ENCODE measurements at places on chromosomes 1 and 21. TPM values are rescaled to one million over a fixed set of nuclear protein-coding genes. Genes with fewer than 3 reads are reported as not detected.
A peak's percentile ranks its signal among the peaks of the same experiment; 100 is the strongest.

The NTRK1 gene
- 1.0 TPM for polyA plus RNA-seq

The GPR161 gene
- polyA plus RNA-seq = 13.6 TPM

The SPATA21 gene
- 0.29 TPM for polyA plus RNA-seq

The CELSR2 gene
- polyA plus RNA-seq = 4.9 TPM

The PRCC gene
- polyA plus RNA-seq = 49.5 TPM

The ANXA9 gene
- polyA plus RNA-seq = 0.95 TPM

The NUDT4B gene
- 4.4 TPM for polyA plus RNA-seq

The AMPD1 gene
- polyA plus RNA-seq = not detected

The MMP23B gene
- polyA plus RNA-seq = 35.7 TPM

- DNase-seq = no peak
Observed at GRCh38 chr1:114574365-114574764, 7.0 kb downstream of the BCAS2 start.

DNA sequence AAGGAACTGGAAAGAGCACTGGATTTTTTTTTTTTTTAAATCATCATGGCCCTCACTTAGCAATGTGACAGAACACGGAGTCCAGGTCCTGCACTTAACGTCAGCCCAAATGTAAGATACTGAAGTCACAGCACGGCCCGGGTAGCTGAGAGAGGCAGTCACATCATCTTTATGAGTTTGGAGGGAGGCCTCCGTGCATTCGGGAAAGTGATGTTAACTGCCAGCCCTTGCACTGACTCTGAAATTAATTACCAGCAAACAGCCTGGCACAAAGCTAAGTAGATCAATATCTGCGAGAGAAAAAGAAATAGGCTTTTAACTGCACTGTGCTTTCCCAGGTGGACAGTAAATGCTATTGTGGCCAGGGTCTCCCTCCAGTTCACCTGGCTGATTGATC is 109.5 kb upstream of the ADAR start:
- no peak for DNase-seq

DNA sequence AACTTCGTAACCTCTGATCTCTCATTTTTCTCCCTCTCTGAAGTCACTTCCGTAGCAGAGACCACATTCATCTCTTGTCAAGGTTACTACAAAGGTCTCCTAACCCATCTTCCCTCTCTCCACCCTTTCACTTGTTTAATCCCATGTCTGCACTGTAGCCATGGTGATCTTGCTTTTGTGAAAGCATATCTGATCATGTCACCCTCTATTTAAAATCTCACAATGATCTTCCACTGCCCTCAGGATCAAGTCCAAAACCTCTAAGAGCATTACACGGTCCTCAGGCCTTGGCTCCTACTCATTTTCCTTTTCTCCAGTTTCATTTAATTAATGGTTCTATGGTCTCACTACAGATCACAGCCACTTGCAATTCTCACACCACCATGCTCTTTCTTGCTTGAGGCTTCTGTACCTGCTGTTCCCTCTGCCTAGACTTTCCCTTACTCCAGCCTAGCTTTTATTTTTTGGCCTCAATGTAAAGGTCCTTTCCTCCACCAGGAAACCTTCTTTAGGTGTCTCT is 12.1 kb downstream of the ARHGEF11 start:
- DNase-seq = no peak

GRCh38 chr1:202018468-202019234 is 8.3 kb downstream of the ELF3 start:
- DNase-seq = peak; percentile 71

DNA sequence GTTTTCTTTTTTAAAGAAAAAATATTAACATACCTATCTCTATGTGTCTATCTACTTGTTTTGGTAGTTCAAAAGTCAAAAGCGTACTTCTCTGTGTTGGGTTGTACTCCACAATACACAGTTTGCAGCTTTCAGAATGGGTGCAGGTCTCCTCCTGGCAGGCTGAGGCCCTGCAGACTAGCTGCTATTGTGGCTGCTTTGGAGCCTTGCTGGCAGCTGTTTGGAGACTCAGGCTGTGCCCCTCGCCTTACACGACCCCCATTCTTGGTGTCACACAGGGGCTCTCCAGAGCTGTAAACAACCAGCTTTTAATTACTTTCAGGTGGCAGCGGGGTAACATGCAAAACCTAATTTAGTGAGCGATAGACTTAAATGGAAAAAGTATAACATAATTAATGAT is 160.4 kb downstream of the DSCAM start:
- no peak for DNase-seq

- DNase-seq = no peak
Observed at GRCh38 chr1:244350027-244350426, 101.7 kb downstream of the ADSS2 start.

DNA sequence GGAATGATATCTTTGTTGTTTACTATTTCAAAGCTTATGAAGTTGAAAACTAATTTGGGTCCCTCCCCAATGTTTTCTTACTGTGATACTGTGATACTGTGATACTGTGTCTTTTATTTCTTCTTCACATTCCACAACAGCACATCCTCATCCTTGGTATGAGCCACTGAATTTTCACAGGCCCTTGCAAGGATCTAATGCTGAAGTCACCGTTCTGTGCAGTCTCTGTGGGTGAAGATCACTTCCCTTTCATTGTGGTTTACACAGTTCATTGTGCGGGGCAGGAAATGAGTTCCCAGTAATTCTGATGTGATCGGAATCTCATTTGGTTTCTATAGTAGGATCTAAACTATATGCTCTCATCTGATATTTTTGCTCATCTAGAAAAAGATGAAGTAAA is 32.1 kb upstream of the PAXBP1 start:
- no peak for DNase-seq

GRCh38 chr1:16367968-16368890 is 1.2 kb downstream of the SZRD1 start:
- no peak for DNase-seq

- DNase-seq = no peak
Observed at GRCh38 chr1:159892944-159893343, 7.0 kb downstream of the CFAP45 start.

DNA sequence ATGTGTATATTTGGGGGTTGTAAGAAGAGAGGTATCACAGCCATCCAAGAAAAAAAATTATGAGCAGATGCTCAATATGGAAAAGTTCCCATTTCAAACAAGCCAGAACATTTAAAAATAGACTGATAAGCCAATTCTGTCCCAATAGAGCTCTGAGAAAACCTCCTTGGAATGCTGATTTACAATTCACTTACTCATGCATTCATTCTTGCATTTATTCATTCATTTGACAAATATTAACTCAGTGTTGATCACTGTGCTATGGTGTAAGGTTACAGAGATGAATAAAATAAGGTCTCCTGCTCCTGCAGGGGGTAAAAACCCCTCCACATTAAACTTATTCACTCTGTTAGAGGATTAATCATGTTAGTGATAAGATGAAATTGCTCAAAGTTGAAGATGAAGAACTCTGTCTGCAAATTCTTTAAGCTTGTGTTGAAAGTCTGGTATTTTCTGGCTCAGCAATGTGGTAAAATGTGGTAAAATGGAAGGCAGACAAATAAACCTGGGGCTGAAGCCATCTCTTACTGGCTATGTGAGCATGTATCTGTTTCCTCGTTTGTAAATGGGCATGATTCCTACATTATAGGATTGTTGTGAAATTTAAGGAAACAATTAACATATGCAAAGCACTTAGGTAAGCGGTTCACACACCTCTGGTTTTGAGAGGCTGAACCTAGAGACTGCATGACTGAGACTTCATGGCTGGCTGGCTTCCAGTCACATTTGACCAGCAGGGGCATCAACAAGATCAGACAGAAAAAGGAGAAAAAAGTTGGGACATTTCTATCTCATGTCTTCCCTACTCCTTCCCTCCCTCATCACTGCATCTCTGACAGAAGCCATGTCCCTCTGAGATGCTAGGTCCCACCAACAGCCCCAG is 45.0 kb upstream of the DAB1 start:
- no peak for DNase-seq

- DNase-seq = no peak
Observed at GRCh38 chr1:222552882-222553281, 5.0 kb upstream of the HHIPL2 start.

DNA sequence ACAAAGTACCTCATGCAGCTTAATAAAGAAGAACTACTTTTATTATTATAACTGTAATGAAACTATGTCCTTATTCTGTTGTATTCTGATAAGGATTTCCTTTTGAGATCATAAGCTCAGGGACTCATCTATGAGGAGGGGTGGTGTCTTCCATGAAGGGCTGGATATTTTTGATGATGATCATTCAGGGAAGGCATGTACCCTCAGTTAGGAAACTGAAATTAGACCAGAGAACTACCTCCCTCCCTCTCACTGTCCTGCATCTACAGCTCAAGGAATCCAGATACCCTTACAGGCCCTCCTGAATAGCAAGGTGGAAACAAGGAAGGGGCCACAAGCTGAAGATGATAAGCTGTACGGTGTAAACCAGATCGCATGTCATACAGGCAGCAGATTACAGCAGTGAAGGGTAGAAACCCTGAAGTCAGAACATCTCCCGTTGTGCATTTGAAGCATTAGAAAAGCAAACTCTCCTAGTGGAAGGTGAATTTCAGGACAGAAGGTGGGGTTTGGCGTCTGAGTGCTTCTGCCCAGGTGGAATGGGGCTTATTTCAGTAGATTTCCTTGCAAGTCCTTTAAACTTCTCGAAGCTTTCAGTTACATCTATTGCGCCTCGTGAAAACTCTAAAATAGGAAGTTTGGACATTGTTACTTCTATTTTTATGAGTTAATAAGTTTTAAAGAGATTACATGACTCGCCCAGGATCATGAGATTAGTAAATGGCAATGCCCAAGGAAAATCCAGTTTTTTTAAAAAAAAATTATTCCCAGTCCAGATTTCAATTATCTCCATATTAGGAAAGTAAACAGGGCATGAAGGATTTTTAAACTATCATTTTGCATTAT is 101.1 kb upstream of the HNRNPU start:
- DNase-seq = no peak

DNA sequence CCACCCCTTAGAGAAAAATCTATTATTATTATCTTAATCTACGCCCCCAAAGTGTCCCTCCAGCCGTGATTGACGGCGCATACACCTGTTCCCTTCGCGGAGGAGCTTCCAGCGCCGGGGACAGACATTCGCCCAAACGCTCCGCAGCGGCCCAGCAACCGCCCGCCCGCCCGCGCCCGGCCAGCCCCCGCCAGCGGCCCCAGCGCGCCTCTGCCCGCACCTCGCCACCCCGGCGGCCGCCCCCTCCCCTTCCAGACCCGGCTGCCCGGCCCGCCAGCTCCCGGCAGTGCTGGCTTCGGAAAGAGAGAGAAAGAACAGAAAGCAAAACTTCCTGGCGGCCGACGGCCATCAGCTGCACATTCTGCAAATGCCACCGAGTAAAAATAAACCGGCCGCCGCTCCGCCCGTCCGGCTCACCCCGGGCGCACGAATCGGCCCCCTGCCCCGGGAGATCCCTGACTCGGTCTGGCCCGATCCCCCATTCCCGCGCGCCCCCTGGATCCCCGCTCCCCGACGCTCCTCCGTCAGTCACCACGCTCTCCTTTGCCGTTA is 1.6 kb downstream of the CASZ1 start:
- no peak for DNase-seq

DNA sequence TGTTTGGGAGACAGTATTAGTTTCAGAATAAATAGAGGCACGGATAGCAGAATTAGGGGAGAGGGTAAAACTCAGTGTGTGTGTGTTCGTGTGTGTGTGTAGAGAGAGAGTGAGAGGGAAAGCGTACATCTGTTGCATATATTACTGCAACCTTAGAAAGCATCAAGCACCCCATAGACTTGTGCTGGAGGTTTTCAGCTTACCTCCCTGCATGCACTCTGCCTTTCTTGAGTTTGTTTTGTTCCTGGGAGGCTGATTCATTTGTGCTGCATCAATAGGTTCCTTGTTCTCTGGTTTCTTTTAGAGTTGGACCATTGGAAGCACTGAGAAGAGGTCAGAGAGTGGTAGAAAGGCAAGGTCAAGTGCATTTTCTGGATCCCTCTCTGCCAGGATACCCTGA is 104.4 kb upstream of the KCNK1 start:
- no peak for DNase-seq
